ENCODE measurements at places on chromosomes 3 and 15.

- no peak for DNase-seq
These were observed 239.5 kb downstream of the EDEM1 start for GRCh38 chr3:5427021-5427420.

DNA sequence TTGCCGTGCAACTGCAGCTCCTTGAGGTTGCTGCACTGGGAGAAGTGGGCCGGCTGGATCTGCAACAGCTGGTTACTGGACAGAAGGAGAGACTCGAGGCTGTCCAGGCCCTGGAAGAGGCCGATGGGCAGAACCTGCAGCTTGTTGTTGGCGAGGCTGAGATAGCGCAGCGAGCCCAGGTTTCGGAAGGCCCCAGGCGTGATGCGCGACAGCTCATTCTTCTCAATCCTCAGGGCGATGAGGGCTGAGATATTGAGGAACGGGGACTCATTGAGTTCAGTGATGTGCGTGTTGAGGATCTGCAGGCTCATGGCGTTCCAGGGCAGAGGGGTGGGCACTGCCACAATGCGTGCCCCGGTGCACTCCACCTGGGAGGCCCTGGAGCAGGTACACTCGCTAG, 9.0 kb downstream of the LRRC15 start:
- DNase-seq = no peak

GRCh38 chr3:194082743-194083636, 53.0 kb upstream of the HES1 start:
- DNase-seq = no peak

DNA sequence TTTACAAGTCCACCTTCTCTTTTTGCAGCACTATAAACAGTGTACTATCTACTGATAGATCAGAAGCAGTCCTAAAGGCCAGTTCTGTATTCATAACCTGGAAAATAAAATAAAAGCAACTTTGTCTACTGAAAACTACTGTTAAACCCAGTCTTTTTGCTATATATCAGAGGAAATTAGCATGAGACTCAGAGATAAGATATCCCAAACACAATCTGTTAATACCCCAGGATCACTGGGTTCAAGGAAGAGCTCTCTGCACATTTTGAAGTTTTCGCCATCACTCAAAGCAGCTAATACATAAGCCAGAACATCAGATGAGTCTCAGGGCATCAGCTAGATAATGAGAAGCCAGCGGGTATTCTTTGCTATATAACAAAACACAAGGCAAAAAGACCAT, 21.8 kb downstream of the OSBPL10 start:
- DNase-seq = no peak
